Activated CD4-positive, alpha-beta memory T cell treated with anti-CD3 and anti-CD28 coated beads for 36 hours (primary cell): ENCODE measurements at places on chromosomes 11 and 22. TPM values are rescaled to one million over a fixed set of nuclear protein-coding genes. Genes with fewer than 3 reads are reported as not detected.

Gene PDGFB
- total RNA-seq = 11.7 TPM

GRCh38 chr22:31742115-31742514 is 7.8 kb downstream of the PRR14L start:
- no peak overlapping the region for H3K27ac ChIP-seq
- H3K4me3 ChIP-seq = no peak overlapping the region
- H3K36me3 ChIP-seq = peaks cover 16% of the 10 kb centered on the region
- no peak for DNase-seq

Gene DNAJB7
- total RNA-seq = not detected

GRCh38 chr11:73114110-73114834 is 27.8 kb downstream of the FCHSD2 start:
- H3K4me3 ChIP-seq = no peak overlapping the region
- H3K27me3 ChIP-seq = no peaks in the 10 kb centered on the region
- no peak for DNase-seq
- no peak overlapping the region for H3K27ac ChIP-seq

DNA sequence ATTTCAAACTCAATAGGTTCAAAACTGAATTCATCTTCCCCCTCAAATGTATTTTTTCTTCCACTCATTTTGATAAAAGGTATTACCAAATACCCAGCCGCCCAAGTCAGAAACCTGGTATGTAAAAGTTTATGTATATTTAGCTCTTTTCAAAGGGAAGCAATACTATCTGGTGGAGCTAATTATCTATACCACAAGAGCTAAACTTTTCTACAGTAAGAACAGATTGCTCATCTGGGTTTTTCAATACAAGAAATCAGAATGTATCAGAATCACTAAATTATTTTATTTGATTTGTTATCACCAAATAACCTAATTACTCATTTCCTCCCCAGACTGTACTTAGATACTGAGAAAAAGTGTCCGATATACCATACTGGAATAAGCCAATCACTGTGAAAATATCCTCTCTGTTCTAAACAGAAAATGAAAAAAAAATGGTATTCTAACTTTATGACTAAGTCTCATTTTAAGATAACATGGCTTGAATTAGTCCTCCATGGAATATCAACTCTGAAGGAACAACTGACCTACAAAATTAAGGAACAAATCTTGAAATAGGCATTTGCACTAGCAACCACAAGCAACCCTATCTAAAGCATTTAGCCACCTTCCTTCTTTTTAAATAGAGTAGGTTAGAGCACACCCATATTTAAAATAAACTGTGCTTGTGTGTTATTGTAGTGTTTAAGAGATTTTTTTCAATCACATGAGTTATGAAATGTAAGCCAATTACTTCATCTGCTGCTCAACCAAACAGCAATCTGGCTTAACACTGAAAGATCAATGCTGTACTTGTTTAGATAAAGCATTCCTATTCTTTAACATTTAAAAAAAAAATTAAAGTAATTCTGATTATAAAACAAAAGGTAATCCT is 35.0 kb downstream of the RDX start:
- H3K27me3 ChIP-seq = no peaks in the 10 kb centered on the region
- no peak overlapping the region for H3K27ac ChIP-seq
- H3K36me3 ChIP-seq = peaks cover 31% of the 10 kb centered on the region
- peaks cover 7% of the 10 kb centered on the region for H3K4me1 ChIP-seq
- H3K4me3 ChIP-seq = no peak overlapping the region

- H3K4me1 ChIP-seq = no peaks in the 10 kb centered on the region
- no peak overlapping the region for H3K27ac ChIP-seq
- no peak for DNase-seq
Measured at GRCh38 chr11:68076371-68077042, 37.7 kb downstream of the TCIRG1 start.

DNA sequence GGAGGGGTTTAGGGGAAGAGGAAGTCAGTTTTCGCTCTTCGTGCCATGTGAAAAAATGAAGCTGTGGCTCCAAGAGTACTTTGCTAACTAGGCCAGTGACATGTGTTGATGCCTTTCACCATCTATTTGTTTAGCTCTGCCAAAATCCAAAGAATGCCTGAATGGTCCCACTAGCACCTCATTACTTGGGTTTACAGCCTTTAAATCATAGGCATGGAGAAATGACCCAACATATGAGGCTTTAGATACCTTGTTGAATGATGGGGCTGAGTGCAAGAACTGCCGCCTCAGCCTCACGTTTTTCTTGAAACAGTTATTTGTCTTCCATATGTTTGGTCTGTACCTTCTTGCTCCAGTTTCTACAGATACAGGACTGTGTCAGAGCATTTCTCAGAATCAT is 8.3 kb downstream of the RBM4 start:
- no peak overlapping the region for H3K4me3 ChIP-seq
- peaks cover 81% of the 10 kb centered on the region for H3K36me3 ChIP-seq
- no peaks in the 10 kb centered on the region for H3K27me3 ChIP-seq
- H3K27ac ChIP-seq = peak overlapping the region; percentile 41

GRCh38 chr11:117786135-117786870 is 10.7 kb downstream of the DSCAML1 start:
- H3K27ac ChIP-seq = no peak overlapping the region
- H3K4me1 ChIP-seq = no peaks in the 10 kb centered on the region
- no peaks in the 10 kb centered on the region for H3K36me3 ChIP-seq
- peaks cover 48% of the 10 kb centered on the region for H3K27me3 ChIP-seq
- no peak for DNase-seq

Gene HTR3A
- total RNA-seq = not detected

Gene C22orf23
- total RNA-seq = not detected

Gene MTMR3
- total RNA-seq = 22.7 TPM

Gene PARVG
- 59.5 TPM for total RNA-seq

- no peak overlapping the region for H3K27ac ChIP-seq
- H3K36me3 ChIP-seq = peaks cover 6% of the 10 kb centered on the region
- H3K4me3 ChIP-seq = no peak overlapping the region
Measured at GRCh38 chr11:73379189-73379880, 3.1 kb downstream of the RELT start.

DNA sequence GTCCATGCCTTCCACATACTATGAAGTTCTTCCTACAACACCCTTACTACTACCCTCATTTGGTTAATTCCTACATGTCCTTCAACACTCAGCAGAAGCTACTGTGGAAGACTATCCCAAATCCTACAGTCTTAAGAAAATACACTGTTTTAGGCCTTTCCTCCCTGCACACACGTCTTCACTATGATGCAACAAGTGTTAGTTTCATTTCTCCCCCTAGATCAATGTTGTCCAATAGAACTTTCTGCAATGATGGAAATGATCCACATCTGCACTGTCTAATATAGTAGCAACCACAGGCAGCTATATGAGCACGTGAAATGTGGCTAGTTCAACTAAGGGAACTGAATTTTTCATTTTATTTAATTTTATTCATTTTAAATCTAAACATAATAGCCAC is 46.7 kb upstream of the CCDC34 start:
- DNase-seq = no peak
- H3K27ac ChIP-seq = no peak overlapping the region
- no peaks in the 10 kb centered on the region for H3K4me1 ChIP-seq
- no peaks in the 10 kb centered on the region for H3K36me3 ChIP-seq
- no peak overlapping the region for H3K4me3 ChIP-seq
- no peaks in the 10 kb centered on the region for H3K27me3 ChIP-seq

DNA sequence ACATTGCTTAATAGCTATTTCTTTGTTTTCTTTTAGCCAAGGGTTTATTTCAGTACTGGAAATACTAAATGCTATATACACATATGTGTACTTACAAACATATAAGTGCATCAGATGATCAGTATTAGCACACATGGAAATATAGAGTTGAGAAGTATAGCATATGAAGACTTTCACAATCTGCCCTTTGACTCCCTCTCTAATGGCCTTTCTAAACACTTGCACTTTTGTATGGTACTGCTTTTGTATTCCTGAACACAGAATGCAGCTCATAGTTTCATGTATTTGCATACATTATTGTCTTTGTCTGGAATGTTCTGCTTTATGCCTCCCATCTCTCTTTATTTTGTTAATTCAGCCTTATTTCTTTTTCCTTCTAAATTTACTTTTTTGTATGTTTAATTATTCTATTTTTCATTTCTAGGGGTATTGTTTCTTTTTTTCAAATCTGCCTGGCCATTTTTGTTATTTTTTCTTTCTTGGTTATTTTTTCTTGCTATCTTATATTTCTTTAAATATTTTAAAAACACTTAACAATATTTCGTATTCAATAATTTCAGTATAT is 28.8 kb downstream of the ACER3 start:
- no peak overlapping the region for H3K4me3 ChIP-seq
- no peak for DNase-seq
- no peak overlapping the region for H3K27ac ChIP-seq
- H3K27me3 ChIP-seq = no peaks in the 10 kb centered on the region
- H3K36me3 ChIP-seq = no peaks in the 10 kb centered on the region
- H3K4me1 ChIP-seq = peaks cover 10% of the 10 kb centered on the region

Gene VSIG2
- 0.34 TPM for total RNA-seq

- no peaks in the 10 kb centered on the region for H3K36me3 ChIP-seq
Measured at GRCh38 chr11:121435551-121436511, 16.3 kb upstream of the SORL1 start.

- H3K27me3 ChIP-seq = no peaks in the 10 kb centered on the region
- no peak overlapping the region for H3K4me3 ChIP-seq
- no peak overlapping the region for H3K27ac ChIP-seq
Measured at GRCh38 chr11:346529-346928, 22.8 kb upstream of the B4GALNT4 start.

- H3K27ac ChIP-seq = no peak overlapping the region
- no peaks in the 10 kb centered on the region for H3K36me3 ChIP-seq
- no peaks in the 10 kb centered on the region for H3K4me1 ChIP-seq
- H3K4me3 ChIP-seq = no peak overlapping the region
Measured at GRCh38 chr11:133898770-133899115, 53.4 kb upstream of the SPATA19 start.

Gene STK33
- 0.24 TPM for total RNA-seq

DNA sequence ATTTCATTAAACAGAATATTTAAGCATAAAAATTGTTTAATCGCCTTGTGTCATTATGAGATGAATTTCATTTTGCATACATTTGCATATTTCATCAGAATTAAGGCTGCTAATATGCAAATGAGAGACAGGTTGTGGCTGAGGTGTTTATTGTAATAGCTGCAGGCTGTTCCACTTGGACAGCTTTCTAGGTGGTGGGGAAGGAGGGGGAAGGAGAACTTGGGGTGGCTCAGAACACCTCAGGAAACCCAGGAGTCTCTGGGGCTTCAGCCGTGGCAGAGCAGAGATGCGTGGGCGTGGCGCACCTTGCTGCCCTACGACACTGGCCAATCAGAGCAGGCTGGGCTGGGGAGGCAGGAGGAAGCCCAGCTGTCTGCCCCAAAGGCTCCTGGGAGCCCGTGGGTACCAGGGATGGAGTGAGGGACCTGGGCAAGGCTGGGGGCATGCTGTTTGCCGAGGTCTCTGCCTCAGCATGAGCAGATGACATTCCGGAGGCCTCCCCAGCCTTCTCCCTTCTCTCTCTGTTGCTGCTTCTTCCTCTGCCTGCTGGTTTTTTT is 542.9 kb downstream of the MN1 start:
- peaks cover 2% of the 10 kb centered on the region for H3K27me3 ChIP-seq
- H3K36me3 ChIP-seq = peaks cover 4% of the 10 kb centered on the region
- no peak overlapping the region for H3K27ac ChIP-seq
- DNase-seq = no peak
- H3K4me1 ChIP-seq = no peaks in the 10 kb centered on the region
- no peak overlapping the region for H3K4me3 ChIP-seq
